NCI-H1048 (cell line): ENCODE measurements at places on chromosomes 11 and 22.

DNA sequence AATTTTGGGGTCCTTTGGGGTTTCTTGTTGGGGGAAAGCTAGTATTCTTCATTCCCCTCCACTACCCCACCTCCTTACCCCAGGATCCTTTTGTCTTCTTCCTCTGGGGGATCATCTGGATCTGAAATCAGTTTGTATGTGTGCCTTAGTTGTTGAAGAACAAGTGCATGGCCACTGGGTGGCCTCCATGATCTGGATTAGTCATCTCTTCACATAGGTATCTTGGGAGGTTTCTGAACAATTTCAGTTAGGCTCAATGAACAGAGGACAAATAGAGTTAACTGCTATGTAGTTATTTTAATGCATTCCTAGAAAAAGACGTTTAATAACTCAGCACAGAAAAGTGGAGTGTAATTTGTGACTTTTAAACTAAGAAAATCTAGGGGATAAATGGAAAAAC, 7.1 kb upstream of the VWA5A start:
- no peak for DNase-seq

DNA sequence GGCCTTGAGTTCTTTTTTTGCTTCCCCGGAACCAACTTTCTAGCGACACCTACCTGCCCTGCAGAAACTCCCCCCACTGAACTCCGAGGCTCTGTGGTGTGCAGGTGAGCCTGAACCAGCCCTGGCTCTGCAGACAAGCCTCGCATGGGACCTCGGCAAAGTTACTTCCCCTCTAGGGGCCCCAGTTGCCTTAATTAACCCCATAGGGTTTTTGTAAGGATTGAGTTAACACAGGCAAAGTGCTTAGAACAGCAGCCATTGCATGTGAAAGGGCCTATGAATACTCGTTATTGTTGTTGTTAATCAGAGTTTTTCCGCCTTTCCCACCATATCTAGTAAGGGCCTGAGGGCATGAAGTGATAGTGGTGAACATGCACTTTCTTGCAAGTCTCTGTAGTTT, 12.6 kb upstream of the SYT13 start:
- DNase-seq: no peak

GRCh38 chr11:69052343-69053168, 3.8 kb downstream of the TPCN2 start:
- DNase-seq: no peak

DNA sequence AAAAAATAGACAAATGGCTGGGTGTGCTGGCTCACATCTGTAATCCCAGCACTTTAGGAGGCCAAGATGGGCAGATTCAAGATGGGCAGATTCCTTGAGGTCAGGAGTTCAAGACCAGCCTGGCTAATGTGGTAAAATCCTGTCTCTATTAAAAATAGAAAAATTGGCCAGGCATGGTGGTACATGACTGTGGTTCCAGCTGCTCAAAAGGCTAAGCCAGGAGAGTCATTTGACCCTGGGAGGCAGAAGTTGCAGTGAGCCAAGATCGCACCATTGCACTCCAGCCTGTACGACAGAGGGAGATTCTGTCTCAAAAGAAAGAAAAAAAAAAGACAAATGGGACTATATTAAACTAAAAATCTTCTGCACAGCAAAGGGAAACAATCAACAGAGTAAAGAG, 55.4 kb downstream of the USP35 start:
- DNase-seq: no peak

DNA sequence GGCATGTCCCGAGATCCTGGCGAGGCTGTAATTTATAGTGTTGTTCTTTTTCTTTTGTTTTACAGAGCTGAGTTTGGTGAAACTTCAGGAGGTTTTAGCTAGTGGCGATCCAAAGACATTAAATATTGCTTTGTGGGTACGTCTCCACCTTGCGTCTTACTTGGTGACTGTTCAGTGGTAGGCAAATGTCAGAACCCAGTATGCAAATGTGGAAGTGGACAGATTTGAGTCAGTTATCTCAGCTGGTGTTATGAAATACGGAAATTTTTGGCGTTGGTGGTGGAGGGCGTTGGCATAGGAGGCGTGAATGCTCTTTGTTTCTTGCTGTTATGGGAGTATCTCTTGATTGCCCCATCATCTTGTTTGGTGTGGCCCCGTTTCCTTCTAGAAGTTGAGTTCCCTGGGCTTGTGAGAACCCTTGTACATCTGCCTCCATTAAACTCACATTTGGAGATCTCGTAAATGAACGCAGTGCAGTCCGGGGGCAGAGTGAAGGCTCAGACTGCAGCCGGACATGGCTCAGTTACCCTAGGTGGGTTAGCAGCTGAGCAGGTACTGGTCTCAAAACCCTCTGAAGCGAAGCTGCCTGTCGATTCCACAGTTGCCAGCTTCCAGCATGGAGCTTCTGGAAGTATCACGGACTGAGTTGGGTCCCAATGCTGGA, 39.9 kb downstream of the PTPRJ start:
- peak; percentile 59 for DNase-seq

DNA sequence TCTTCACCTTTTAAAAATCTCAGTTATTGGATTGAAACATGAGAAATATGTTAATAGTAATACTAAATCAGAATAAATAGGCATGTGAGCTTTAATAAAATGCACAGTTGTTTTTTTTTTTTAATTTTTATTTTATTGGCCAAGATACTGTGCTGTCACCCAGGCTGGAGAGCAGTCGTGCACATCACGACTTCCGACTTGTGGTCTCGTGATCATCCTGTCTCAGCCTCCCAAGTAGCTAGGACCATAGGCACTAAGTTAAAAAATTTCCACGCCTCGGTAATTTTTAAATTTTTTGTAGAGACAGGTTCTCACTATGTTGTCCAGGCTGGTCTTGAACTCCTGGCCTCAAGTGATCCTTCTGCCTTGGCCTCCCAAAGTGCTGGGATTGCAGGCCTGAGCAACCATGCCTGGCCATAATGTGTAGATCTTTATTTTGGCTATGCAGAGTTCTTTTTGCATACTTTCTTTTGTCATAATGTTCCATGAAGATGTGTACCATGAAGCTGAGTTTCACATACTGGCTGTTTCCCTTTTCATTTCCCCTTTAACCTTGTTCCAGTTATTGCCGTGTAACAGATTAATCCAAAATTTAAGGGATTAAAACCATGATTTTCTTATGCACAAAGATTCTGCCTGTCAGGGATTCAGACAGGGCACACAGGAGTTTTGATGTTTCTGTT, 16.0 kb downstream of the CAPRIN1 start:
- no peak for DNase-seq

GRCh38 chr11:18563090-18563730, 25.3 kb downstream of the UEVLD start:
- DNase-seq: no peak

DNA sequence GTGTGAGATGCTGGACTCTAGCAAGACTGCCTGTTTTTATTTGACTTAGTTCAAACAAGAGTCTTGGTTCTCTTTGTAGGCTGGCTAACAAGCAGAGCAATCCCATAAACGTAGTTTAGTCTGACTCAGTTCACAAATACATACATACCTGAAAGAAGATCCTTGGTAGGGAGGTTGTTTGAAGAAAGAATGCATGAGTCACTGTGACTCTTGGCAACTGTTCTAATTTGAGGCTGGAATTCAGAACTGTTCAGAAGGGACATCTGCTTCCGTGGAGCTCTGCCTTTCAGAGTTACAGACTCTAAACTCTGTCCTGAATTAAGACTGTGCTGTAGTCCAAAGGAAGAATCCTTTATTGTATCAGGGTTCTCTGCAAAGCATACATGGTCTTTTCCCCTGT, 32.2 kb downstream of the C2CD3 start:
- DNase-seq: no peak
